Activated CD4-positive, alpha-beta memory T cell treated with anti-CD3 and anti-CD28 coated beads for 36 hours (primary cell): ENCODE measurements at places on chromosomes 7 and 10. TPM values are rescaled to one million over a fixed set of nuclear protein-coding genes. Genes with fewer than 3 reads are reported as not detected.

The HMX2 gene
- 0.31 TPM for total RNA-seq

The TUBAL3 gene
- total RNA-seq: not detected

DNA sequence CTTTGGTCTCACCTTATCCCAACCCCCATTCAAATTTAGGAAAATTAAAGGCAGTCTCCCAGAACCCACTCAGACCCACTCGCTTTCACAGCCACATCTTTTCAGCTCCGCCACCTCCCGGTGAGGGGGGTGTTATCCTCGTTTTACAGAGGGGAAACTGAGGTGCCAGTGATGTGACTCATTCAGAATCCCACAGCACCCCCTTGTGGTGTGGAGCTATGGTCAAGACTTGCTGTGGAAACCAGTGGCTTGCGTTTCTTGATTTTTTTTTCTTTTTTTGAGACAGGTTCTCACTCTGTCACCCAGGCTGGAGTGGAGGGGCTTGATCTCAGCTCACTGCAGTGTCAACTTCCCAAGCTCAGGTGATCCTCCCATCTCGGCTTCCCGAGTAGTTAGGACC lies 27.6 kb downstream of the SLC35G1 start:
- H3K4me1 ChIP-seq: no peaks in the 10 kb centered on the region
- no peak overlapping the region for H3K27ac ChIP-seq
- DNase-seq: peak; percentile 36
- H3K27me3 ChIP-seq: no peaks in the 10 kb centered on the region
- H3K36me3 ChIP-seq: peaks cover 3% of the 10 kb centered on the region

The YKT6 gene
- total RNA-seq: 60.4 TPM

The C10orf67 gene
- total RNA-seq: 0.07 TPM

GRCh38 chr7:18978108-18978495 lies 139.3 kb downstream of the TWIST1 start:
- H3K36me3 ChIP-seq: no peaks in the 10 kb centered on the region
- DNase-seq: no peak
- H3K27me3 ChIP-seq: no peaks in the 10 kb centered on the region
- no peaks in the 10 kb centered on the region for H3K4me1 ChIP-seq

The PAX4 gene
- not detected for total RNA-seq

The SPDYE9 gene
- not detected for total RNA-seq

The GPR15LG gene
- total RNA-seq: not detected

The TFR2 gene
- total RNA-seq: 9.9 TPM

DNA sequence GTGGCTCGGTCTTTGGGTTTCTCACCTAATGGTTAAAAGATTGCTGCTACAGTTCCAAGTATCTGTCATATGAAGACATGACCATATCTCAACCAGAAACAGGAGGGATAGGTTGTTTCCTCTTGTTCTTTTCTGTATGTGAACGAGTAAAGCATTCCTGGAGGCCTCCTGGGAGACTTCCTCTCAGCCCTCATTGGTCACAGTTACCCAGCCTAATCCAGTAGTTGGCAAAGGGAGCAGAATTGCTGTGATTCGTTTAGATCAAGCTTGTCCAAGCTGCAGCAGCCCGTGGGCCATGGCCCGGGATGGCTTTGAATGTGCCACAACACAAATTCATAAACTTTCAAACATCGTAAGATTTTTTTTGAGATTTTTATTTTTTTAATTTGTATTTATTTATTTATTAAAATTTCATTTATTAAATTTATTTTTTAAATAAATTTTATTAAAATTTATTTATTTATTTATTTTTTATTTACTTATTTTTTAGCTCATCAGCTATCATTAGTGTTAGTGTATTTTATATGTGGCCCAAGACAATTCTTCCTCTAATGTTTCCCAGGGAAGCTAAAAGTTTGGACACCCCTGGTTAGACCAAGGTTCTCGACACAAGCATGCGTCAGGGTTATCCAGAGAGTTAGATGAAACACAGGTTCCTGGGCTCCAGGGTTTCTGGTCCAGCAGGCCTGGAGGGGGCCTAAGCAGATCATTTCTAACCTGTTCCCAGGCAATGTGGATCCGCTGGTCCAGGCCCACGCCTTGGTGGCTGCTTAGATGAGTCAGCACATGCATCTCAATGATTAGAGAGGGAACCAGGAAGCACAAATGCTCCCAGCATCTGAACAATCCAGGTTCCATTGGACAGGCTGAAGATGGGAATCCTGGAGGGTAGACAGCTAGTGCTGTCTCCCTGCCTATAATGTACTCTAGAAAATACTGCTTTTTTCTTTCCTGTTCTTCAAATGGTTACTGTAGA lies 25.6 kb downstream of the CDC123 start:
- no peak for DNase-seq
- no peaks in the 10 kb centered on the region for H3K27me3 ChIP-seq
- H3K4me1 ChIP-seq: peaks cover 2% of the 10 kb centered on the region
- peak overlapping the region; percentile 51 for H3K27ac ChIP-seq

The LBX1 gene
- total RNA-seq: not detected

DNA sequence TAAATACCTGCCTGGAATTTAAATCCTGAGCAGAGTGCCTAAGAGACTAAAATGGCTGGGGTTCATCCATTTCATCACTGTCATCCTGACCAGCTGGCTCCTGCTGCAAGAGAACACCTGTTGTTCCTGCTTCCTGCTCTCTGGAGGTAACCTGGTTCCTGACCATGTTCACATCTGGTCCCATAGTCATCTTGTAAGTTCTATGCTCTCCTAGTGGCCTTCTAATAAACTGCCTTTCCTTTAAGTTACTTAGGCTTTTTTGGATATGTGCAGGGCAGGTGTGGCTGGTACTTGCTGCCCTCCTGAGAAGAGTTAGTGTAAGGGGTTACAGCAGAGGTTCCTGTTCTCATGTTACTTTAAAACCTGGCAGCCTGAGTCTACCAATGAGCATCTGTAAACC lies 80.0 kb downstream of the NRCAM start:
- DNase-seq: no peak
- no peak overlapping the region for H3K27ac ChIP-seq
- H3K4me3 ChIP-seq: no peak overlapping the region

The TCAF2 gene
- total RNA-seq: 32.7 TPM

DNA sequence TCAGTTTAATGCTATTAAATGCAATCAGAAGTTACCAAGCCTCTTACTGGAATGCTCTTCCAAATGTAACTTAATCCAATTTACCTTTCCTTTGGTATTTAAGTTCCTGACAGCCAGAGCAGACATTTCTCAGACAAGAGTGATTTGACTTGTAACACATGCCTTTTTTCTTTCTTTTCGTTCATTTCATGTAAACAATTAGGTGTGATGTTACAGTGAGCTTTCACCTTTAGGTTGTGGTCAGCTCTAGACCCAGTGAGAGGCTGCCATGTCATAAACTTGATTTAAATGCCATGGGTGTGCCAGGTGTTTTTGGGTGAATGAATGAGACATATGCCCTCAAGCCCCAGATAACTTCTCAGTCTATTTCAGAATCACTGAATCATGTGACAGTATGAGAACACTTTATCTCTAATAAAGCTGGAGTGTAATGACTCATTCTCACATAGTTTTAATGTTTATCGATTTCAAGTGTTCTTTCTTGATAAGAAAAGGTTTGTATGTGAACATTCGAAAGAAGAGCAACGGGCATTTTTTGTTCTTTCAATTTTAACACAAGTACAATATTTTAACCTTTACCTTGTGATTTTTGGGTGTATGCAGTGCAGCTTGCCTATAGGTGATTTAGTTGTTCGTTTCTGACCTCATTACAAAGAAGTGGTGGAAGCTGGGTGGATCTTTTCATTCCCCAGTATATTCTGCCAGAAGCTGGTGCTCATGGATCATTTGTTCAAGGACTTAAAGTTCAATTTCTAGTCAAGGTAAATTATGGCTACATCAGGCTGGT lies 61.5 kb downstream of the CHN2 start:
- H3K27me3 ChIP-seq: no peaks in the 10 kb centered on the region
- H3K4me1 ChIP-seq: no peaks in the 10 kb centered on the region
- H3K4me3 ChIP-seq: no peak overlapping the region
- H3K36me3 ChIP-seq: no peaks in the 10 kb centered on the region

- DNase-seq: no peak
- no peak overlapping the region for H3K4me3 ChIP-seq
- H3K27me3 ChIP-seq: no peaks in the 10 kb centered on the region
These were observed 37.6 kb downstream of the DAGLB start for GRCh38 chr7:6409944-6410693.

The SPAG6 gene
- 0.24 TPM for total RNA-seq

- peaks cover 5% of the 10 kb centered on the region for H3K27me3 ChIP-seq
- H3K4me3 ChIP-seq: no peak overlapping the region
- H3K4me1 ChIP-seq: peaks cover 7% of the 10 kb centered on the region
- DNase-seq: no peak
- H3K27ac ChIP-seq: no peak overlapping the region
- no peaks in the 10 kb centered on the region for H3K36me3 ChIP-seq
These were observed 65.5 kb upstream of the NKX6-2 start for GRCh38 chr10:132851451-132851850.

DNA sequence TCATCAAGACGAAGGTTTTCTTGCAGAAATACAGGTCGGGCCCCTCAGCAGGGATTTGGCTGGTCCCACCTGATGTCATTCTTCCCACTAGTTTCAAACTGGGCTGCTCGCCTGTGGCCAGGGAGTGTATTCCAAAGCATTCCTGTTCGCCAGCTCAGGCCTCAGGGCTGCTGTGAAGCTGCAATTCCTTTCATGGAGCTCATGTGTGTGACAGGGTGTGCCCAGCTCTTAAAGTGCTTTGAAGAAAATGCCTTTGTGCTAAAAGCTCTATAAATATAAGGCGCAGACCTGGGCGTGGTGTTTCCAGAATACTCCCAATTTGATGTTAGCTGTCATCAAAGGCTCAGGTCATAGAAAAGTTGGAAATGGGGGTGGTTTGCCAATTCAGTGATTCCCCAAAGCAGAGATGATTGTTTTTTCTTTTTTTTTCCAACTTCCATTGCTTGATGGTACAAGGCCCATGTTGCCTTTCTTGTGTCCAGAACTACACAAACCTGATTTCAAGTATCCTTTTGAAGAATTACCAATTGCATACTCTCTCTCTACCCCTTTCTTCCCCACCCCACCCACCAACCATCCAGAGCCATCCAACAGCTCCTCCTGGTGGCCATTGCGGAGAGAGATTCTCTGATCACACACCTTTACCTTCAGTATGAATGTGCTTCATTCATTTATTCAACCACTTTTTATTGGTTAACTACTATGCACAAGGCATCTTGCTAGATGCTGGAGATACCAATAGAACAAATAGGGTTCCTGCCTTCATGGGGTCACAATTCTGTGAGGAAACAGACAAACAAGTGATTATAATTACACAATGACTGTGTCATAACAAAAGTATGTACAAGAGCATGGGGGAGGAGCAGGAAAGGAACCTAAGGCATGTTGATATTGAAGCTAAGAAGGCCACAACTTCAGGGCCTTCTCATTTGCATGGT lies 297.3 kb upstream of the LYZL1 start:
- peaks cover 4% of the 10 kb centered on the region for H3K4me1 ChIP-seq
- H3K36me3 ChIP-seq: no peaks in the 10 kb centered on the region
- DNase-seq: peak; percentile 50
- no peak overlapping the region for H3K4me3 ChIP-seq

GRCh38 chr10:5743736-5744135 lies 59.1 kb downstream of the TASOR2 start:
- DNase-seq: no peak
- H3K4me1 ChIP-seq: no peaks in the 10 kb centered on the region
- no peak overlapping the region for H3K27ac ChIP-seq
- no peak overlapping the region for H3K4me3 ChIP-seq
